ENCODE measurements at places on chromosomes 11 and 22.

- DNase-seq: peak; percentile 51
These were observed 75.3 kb downstream of the FBLN1 start for GRCh38 chr22:45577746-45578523.

- peak; percentile 22 for DNase-seq
These were observed 115.9 kb upstream of the GRK3 start for GRCh38 chr22:25448435-25449051.

DNA sequence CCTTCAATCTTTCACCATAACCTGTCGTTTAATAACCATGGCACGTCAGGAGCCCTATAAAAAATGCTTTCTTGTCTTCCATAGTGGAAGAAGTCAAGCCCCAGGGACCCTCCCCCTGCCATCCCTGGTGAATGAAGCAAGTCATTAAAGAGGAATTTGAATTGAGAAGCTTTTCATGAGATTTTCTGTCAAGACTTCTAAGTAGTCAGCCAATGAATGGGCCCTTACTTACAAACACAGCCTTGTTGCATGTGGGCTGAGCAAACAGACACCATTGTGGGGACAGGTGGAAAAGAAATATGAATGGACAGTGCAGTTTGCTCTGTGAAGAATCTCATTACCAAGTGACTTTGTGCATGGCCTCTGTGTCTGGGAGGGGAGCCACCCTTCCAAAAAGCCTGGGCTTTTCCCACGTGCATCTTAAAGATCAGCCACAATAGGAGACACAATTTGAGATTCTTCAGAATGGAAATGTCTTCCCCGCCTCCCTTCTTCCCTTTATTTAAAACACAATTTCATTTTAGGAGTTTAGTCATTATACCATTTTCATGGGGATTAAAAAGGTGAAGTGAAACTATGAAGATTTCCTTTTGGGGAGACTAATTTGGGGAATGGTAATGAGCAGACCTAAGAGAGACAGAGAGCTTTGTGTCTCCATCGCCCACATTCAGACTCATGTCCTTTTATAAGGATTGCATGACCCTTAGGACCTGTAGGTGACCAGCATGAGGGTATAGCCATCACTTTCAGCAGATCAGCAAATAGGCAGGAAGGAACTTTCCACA lies 152.0 kb downstream of the LRRC4C start:
- DNase-seq: peak; percentile 24

DNA sequence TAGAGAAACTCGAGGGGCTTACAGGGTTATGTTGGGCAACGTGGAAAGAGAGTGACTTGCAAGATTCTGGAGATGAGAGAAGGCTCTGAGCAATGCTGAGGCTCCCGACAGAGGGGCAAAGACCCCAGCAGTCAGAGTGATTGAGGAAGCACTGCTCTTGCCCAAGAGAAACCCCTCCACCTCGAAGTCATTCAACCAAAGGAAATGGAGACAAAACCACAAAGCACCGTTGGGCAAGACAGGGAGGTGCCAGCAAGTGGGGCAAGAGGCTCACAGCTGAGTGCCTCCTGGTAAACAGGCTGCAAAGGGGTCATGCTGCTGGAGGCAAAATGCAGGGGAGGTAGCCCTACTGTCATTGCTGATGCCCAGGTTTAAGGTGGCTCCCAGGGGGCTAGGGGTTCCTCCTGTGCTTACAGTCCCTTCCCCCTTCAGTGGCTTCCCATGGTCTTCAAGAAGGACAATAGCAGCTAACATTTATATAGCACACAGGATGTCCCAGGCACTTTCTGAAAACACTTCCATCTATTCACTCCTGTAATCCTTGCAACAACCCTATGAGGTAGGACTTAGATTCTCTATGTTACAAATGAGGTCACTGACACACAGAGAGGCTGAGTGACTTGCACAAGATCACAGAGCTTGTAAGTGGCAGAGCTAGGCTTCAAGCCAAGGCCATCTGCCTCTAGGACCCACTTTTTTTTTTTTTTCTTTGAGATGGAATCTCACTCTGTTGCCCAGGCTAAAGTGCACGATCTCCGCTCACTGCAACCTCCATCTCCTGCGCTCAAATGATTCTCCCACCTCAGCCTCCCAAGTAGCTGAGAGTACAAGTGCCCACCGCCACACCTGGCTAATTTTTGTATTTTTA lies 18.1 kb upstream of the MYH9 start:
- DNase-seq: no peak

DNA sequence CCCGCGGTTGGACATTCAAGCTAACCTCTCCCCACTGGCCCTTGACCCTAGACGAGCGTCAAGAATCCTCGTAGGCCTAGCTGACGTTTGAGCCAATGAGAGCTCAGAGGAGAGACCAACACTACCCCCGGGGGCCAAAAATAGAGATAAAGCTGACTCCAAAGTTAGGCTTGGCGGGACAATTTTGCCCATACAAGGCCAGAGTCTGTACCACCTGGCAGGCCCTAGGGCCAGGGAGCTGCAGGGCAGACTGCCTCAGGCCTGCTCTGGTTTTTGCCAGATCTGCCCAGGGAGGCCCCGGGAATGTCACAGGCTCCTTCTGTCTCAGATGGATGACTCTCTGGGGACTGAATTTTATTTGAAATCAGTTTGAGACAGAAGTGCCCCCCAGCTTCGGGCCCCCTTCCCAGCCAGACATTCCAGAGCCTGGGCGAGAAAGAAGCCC lies 40.8 kb upstream of the ACCSL start:
- no peak for DNase-seq
